GDM1 (cell line): ENCODE measurements at places on chromosomes 12 and 14.

DNA sequence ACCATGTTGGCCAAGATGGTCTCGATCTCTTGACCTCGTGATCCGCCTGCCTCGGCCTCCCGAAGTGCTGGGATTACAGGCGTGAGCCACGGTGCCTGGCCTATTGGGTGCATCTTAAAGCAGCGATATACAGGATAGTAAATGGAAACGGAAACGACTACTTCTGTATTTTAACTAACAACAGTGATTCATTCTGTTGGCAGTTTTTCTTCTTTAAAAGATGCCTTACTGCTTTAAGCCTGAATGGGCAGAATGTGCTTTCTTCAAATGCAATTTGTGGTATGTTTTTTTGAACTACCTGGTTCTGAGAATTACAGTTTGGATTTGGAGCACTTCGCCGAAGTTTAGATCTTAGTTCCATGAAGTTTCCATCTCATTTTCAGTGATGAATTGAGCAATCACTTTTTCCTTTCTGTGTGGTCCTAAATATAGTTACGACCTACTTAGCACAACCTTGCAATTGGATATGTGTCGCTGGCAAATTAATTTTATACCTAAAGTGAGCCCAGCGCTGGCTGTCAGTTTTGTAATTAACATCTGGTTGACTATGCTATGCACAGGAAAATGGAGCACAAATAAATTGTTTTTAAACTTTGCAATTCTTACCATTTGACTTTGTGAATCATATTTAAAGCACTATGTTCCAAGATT, 53.6 kb upstream of the EIF5 start:
- DNase-seq = no peak

- DNase-seq = no peak
Measured at GRCh38 chr12:111072299-111072698, 151.9 kb upstream of the MYL2 start.

GRCh38 chr12:14952299-14952921, 9.0 kb downstream of the ARHGDIB start:
- no peak for DNase-seq

DNA sequence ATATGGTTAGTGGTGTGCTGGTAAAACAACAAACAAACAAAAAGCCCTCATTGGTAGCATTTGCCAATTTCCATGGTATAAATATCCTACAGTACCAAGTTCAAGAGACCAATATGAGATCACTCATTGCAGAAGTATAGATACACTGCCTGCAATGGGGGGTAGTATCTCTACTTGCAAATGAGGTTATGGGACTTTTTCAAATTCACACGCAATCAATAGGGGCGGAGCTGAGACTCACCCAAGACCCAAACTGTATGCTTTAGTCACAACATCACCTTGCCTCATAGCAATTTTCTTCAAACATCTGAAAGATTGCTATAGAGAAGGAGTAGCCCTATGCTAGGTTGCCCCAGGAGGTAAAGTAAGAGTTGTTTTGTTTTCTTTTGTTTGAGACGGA, 93.7 kb downstream of the VCPKMT start:
- DNase-seq = no peak

DNA sequence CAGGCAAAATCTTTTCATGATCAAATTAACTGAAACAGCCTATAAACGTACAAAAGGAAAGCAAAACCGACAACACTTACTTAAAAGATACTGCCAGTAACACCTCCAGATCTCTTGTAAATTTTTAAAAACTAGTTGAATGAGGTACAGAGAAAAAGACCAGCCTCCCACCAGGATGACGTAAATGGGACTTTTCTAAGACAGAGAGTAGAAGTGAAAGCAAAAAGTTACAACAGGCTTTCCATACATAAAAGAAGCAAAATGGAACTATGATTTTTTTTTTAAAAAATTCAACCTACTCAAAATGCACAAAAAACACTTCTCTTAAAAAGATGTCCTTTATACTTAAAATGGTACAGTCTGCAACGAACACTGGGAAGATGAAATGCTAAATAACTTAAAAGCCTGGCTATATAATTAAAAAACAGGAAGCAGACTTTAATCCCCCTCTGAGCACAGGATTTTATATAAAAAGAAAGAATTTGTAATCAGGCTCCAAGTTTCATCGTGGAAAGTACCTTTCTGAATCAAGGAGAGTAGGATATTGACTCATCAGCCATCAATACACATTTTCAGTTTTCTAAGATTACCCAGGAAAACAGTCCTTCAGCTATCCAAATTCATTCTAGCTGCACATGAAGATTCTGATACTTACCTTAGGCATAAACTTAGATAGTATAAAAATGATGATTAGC, 14.2 kb upstream of the MYO1A start:
- no peak for DNase-seq
